Right ventricle myocardium inferior (tissue), 1 donor: ENCODE measurements at places on chromosomes 16 and 17.

DNA sequence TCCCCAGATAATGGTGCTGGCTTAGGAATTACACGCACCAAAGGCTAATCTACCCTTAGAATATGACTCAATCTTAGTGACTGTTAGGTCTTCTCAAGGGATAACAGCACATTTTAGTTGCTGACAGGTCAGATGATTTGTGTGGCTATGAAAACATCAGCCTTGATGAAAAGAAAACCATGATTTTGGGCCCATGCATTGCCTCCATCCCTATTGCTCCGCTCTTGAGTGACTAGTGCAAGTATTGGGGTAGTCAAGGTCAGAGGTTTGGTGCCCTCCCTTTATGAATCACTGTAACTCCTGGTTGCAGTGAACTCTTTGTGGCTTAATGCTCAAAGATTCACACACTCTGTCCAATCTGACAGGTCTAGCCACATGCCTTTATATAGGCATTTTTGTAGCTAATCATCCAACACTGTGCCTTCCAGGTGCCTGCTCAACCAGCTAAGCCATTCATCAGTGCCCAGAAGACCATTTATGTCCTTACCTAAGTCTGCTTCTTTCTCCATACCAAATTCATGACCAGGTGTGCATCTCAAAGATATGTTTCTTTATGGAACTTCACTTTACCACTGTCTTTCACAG is 251.6 kb downstream of the KCNJ2 start:
- no peak for DNase-seq

DNA sequence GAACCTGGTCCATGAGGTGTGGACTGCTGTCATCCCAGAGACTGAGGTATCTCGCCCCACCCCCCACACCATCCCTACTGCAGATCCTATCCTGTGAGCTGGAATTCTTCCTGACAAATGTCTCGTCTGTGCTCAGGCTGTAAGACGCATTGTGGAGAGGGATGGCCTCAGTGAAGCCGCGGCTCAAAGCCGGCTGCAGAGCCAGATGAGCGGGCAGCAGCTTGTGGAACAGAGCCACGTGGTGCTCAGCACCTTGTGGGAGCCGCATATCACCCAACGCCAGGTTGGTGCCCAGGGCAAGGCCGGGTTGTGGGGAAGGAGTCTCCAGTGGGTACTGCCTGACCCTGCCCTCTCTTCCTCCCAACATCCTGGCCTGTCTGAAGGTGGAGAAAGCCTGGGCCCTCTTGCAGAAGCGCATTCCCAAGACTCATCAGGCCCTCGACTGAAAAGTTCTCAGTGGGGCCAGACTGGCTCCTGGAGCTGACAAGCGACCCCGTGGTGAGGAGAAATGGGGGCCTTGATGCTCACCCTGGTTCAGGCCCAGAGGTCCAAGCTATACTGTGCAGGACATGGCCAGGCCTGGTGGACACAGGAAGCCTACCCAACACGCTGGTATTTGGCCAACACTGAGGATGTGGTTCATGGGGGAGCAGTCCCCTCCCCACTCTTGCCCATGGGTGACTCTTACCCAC is 1.2 kb upstream of the MLX start:
- no peak for DNase-seq

DNA sequence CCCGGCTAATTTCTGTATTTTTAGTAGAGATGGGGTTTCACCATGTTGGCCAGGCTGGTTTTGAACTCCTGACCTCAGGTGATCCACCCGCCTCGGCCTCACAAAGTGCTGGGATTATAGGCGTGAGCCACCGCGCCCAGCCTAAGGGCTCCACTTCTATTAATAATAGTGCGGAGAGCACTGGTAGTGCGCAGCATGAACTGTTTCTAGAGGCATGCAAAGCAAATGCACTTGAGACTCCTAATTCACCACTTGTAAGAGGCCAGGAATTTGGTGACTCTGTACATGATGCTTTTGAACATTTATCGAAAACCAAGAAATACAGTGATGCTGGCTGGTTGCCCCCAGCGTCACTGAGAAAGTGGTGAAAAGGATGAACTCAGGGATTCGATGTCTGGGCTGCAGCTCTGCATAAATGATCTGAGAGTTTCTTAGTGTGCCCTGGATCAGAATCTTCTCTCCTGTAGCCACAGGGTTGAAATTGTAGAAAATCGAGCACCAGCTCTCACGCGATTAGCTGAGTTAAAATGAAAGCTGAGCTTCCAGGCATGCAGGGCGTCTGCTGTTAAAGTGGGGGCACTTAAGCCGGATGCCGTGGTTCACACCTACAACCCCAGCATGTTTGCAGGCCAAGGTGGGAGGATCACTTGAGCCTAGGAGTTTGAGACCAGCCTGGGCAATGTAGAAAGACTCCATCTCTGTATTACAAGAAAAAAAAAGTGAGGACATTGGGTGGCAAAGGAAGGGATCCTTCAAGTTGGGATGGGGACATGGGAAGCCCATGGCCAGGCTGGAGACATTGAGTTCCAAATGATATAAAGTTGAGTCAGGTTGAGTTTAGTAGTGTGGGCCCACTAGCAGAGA is 4.8 kb downstream of the RNF213 start:
- no peak for DNase-seq

- DNase-seq, result no peak
Observed at GRCh38 chr17:48604770-48605329, at the start of gene HOXB6. HOXB6 (minus strand) TSS chr17:48604986; CDS start chr17:48598150, 6,836 bp downstream.

- no peak for DNase-seq
Observed at GRCh38 chr16:47858333-47858982, 297.3 kb downstream of the ABCC12 start.

GRCh38 chr17:66138120-66138519 is 53.8 kb downstream of the CEP112 start:
- DNase-seq, result no peak

DNA sequence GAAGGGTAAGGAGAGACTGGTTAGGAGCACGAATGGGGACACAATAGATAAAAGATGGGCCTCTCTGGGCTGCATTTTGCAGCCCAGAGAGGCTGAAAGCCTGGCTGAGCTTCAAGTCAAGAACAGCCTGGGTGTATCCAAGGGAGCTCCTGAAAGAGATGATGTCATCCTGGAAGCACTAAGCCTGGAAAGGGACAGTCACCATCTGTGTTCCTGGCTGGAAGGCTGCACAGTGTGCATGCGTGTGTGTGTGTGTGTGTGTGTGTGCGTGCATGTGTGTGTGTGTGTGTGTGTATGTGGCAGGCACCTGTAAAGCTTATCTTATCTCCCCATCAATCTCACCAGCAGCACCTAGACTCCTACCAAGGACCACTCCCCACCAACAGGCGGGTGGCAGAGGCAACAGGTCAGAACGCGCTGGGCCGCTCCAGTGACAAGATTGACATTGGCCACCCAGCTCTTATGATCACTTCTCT is 44.1 kb downstream of the COG7 start:
- DNase-seq, result peak; percentile 74

GRCh38 chr16:21097151-21097550 is 53.5 kb downstream of the DNAH3 start:
- no peak for DNase-seq

DNA sequence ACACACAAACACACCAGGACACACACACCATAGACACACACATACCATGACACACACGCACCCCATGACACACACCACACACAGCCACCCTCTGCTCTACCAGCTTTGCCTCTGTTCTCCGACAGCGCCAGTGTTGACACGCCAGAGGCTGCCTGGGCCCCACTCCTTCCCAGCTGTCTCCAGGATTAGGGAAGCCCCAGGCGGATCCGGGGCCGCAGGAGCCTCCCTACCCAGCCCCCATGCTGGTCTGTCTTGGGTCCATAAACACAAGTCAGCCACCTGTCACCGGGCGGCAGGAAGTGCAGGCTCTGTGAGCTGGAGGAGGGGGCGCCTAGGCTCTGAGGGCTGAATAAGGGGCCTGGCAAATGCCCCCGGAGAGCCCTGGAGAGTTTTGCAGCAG is 10.5 kb downstream of the TBC1D16 start:
- no peak for DNase-seq

DNA sequence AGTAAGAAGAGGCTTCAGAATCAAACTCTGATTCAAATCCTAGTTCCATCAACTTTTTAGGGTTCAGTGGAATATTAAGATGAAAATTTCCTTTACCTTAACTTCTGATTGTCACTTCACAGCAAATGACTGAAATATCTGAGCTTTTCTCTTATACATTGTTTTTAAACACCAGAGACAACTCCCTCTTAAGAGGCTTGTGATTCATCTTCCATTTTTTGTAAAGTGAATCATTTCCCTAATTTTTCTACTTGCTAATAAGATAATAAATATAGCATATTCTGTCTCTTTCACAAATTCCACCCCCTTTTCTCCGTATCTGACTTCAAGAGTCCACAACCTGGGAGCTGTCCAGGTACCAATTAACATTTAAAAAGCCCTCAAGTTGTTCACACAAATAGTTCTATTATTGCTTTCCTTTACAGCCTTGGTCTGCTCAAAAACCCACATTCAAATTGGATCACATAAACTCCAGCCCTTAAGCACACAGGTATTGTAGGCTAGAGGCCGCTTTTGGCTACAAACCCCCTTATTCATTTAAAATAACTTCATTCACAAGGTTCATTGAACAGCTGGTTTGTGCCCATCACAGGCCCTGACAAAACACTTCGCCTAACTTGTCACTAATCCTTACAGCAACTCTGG is 14.1 kb upstream of the UTP6 start:
- DNase-seq, result no peak
